ENCODE measurements at places on chromosomes 2 and 18.

- DNase-seq, result no peak
Measured at GRCh38 chr18:10750191-10751035, 224.6 kb downstream of the NAPG start.

- DNase-seq, result no peak
Measured at GRCh38 chr18:24954341-24954740, 397.6 kb downstream of the ZNF521 start.

- DNase-seq, result no peak
Measured at GRCh38 chr2:197599285-197599965, 76.0 kb downstream of the RFTN2 start.

DNA sequence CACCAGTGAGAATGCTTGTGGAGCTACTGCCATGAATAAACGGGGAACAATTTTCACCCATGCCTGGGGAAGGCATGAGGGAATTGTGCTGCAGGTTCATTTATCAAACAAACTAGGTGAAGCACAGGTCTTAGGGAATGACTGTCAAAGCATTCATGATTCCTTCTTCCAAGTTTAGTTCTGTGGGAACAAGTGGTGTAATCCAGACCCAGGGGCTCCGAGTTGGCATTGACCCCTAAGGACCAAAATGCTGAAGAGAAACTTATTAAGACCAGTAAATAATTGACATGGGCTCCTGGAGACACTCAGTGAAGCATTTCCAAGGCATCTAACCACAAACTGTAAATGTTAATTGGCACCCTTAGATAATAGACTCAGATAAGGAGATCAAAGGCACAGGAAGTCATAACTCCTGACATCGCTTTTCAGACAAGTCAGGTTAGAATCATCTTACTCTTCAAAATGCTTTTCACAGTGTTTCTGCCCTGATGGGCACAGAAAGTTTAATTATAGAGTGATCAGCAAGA, 96.9 kb downstream of the SPP2 start:
- no peak for DNase-seq

- no peak for DNase-seq
Measured at GRCh38 chr2:102253753-102254150, 57.6 kb upstream of the IL1RL1 start.

- no peak for DNase-seq
Measured at GRCh38 chr18:75090336-75090735, 118.6 kb downstream of the PTGR3 start.

DNA sequence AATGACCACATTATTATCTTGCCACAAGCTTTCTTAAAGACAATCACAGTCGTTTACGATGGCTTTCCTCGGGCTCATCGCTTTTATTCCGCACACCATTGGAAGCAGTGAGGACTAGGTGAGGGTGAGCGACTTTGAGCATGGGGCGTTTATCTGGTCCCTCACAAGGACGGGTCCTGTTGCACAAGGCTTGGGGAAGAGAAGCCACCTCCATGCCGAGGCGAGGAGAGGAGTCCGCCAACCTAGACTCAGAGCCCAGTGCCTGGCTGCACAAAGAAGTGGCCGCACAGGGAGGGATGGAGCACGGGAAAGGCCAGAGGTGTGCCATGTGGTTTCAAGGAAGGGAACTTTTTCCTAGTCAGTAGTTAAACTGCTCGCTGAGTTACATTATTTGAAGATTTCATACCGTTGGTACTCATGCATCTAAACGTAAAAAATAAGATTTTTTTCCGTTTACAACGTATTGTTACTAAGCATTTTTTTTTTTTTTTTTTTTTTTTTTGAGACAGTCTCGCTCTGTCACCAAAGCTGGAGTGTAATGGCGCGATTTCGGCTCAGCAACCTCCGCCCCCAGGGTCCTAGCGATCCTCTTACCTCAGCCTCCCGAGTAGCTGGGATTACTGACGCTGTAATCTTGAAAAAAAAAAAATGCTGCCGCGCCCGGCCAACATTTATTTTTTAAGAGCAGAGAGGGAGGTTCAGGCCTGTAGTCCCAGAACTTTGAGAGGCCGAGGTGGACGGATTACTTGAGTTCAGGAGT, 849 bp upstream of the CYP27C1 start:
- no peak for DNase-seq

- DNase-seq, result no peak
Measured at GRCh38 chr18:22136395-22136794, 33.0 kb upstream of the GATA6 start.

DNA sequence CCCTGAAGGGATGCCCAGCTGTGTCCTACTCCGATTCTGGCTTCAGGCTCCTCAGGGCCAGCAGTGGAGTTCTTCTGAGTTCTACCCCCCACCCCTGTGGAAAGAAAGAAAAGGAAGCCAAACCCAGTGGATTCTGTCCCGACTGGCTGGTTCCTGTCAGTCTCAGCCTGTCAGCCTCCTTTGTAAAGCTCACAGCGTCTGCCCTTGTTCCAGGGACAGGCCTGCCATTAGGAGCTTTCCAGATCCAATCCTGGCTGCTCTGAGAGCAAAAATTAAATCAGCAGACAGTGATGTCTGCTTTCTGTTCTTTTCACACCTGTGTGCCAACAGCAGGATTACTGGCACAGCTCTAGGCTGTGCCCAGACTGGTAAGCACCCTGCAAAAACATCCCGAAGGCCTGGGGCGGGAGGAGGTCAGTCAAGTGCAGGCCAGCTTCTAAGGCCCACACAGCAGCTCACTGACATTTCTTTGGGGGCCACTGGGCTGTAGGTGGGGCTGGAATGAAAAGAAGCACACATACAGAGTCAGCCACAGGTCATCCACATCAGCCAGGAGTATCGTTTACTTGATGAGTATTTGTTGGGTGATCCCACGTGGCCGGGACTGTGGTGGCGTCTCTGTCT, 69.1 kb downstream of the EHD3 start:
- DNase-seq, result no peak

DNA sequence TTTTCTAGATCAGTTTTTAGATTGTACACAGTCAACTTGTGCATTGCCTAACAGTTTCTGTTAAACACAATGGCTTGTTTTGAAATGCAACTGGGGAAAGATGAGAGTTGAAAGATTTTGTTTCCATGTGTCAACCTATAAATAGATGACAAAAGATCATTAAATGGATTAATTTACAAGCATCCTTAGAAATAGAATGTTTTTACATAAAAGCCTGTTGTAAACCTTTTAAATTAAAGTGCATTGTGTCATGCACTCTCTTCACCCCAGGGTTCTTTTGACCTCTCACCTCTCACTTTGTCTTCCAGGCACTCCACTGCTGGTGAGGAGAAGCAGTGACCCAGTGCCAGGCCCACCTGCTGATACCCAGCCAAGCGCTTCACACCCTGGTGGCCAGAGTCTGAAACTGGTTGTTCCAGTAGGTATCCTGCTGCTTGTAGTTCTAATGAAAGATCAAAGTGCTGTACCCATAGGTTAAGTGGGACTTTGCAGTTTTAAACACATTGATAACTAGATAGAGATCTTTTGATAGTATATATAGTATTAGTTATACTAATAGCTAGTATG, 502.1 kb downstream of the PARD3B start:
- no peak for DNase-seq

- no peak for DNase-seq
Measured at GRCh38 chr2:160076914-160077313, 14.5 kb upstream of the PLA2R1 start.

- DNase-seq, result no peak
Measured at GRCh38 chr2:88236666-88237065, 66.5 kb downstream of the THNSL2 start.

- DNase-seq, result no peak
Measured at GRCh38 chr2:109378682-109379081, 235.1 kb downstream of the SEPTIN10 start.

GRCh38 chr18:55588870-55589595, 1.0 kb upstream of the TCF4 start:
- DNase-seq, result no peak

DNA sequence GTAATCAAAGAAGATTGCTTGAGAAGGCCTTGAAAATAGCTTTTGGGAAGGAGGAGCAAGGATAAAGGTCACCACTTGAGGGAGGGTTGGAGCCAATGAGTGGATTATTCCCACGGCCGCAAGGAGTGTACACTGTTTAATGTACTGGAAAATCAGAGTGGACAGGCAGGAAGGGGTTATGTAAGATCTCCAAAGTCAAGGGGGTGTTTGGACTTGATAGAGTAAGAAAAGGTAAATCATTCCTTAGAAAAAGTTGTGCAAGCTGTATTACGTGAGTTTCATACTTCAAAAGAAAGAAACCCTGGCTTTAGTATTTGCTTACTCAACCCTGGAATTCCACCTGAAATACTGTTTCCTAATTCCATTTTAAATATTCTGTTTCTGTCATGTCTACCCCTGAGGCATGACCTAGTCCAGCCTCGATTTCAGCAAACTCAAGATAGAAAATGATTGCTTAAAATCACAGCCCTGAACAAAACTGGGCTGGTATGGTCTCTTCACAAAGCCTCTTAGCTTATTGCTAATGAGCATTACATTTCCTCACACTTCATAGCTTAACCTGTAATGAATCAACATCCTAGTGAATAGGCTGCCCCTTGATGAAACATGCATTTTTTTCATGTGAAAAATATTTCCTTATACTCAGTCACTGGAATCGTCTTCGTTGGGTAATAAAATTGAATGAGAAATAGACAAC, 1.1 kb downstream of the MREG start:
- DNase-seq, result no peak

GRCh38 chr18:68784071-68784470, 13.8 kb upstream of the CCDC102B start:
- no peak for DNase-seq

- no peak for DNase-seq
Measured at GRCh38 chr2:177272765-177273164, 8.2 kb upstream of the NFE2L2 start.

DNA sequence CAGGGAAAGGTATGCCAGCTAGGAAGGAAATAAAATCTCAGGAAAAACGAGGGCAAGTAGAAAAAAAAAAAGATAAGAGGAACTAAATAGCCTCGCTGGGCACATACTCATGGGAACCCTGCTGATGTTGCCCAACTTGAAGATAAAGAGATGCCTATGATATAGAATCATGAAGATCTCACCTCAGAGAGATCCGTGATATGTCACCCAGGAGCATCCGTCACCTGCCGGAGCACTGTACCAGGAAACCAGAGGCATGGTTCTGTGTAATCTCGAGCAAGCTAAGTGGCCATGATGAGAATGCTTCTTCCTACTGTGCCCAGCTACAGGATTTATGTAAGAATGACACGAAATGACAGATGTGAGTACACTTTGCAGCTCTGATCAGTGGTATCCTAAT, 40.0 kb downstream of the CYP1B1 start:
- no peak for DNase-seq

GRCh38 chr2:69216535-69217332, 170.3 kb downstream of the GFPT1 start:
- DNase-seq, result no peak

GRCh38 chr2:129464036-129464435, 515.4 kb upstream of the RAB6C start:
- no peak for DNase-seq

DNA sequence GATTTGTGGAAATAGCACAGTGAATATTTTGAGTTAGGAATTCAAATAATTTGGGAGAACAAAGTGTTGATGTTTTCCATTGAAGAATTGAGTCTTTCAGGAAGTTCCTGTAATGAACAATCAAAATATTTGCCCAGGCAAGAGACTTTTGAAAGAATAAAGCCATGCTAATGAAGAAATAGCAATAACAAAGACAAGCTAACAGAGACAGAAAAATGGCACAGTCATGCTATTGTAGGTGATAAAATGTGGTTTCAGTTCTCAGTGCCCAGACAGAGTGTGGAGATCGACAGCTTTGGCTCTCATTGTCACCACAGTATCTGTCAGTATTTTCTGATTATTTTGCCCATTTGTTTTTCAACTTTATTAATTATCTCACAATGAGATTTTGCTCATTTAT, 490.8 kb upstream of the PIK3C3 start:
- no peak for DNase-seq

DNA sequence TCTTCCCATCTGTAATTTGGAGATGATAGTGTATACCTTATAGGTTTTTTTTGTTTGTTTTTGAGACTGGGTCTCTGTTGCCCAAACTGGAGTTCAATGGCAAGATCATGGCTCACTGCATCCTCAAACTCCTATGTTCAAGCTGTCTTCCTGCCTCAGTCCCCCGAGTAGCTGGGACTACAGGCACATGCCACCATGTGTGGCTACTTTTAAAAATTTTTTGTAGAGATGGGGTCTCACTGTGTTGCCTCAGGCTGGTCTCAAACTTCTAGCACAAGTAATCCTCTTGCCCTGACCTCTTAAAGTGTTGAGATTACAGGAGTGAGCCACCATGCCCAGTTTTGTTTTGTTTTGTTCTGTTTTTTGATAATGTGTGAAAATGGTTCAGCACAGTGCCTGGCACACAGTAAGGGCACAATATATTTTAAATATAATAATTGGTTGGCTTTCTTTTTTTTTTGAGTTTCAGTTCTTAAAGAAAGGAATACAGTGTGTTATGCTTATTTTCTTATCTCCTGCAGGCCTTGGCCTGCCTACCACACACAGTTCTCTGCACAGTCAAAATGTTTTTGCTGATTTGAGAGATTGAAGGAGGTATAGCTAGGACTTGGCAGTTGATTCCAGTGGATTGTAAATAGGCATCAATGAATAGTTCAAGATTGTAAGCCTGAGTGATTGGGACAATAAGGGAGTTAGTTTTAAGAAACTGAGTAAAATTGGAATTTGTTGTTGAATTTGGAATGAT, 6.1 kb downstream of the ACTR3 start:
- DNase-seq, result no peak

GRCh38 chr18:32270341-32270740, 80.5 kb downstream of the MEP1B start:
- DNase-seq, result no peak

DNA sequence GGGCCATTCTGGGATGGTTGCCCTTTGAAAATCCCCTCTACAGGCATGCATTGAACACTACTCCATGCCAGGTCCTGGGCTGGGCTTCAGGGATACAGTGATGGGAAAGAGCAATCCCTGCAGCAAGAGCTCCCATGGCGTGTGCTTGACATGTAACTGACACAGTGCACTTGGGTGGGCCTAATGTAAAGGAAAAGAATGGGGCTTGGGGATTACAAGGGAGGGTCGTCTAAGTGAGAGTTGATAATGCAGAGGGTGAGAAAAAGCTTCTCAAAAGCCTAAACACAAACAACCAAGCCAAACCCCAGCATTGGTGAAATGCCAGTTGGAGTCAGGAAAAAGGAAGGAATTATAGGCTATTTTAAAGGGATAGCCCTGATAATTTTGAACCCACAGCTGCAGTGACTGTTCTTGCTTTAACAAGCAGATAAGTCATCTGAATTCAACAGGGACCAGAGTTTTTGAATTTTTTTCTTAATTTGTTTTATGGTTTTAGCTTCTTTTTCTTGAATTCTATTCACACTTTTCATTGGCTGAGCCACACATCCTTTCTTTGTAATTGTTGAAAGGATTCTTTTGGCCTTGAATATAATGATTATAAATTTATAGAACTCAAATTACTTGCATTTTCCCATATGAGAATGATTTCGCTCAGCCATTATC, 308.7 kb downstream of the LPIN1 start:
- no peak for DNase-seq

GRCh38 chr2:123015186-123015585, 1009.9 kb upstream of the CNTNAP5 start:
- no peak for DNase-seq

Data from activated CD4-positive, alpha-beta T cell treated with anti-CD3 and anti-CD28 coated beads for 24 hours (primary cell).